ENCODE measurements at places on chromosomes 4 and X. TPM values are rescaled to one million over a fixed set of nuclear protein-coding genes. Genes with fewer than 3 reads are reported as not detected.

The ARHGAP4 gene
- 20.5 TPM for total RNA-seq

DNA sequence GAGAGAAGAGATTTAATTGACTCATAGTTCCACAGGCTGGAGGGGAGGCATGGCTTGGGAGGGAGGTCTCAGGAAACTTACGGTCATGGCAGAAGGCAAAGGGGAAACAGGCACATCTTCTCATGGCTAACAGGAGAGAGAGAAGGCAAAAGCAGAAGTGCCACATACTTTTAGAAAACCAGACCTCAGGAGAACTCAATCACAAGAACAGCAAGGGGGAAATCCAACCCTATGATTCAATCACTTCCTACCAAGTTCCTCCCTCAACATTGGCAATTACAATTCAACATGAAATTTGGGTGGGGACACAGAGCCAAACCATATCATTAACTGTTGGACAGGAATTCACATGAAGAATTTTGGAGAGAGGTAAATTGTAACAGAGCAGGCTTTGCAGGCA is 485.3 kb upstream of the PITX2 start:
- H3K4me1 ChIP-seq, result no peaks in the 10 kb centered on the region
- H3K27me3 ChIP-seq, result no peaks in the 10 kb centered on the region
- no peak for DNase-seq

- peaks cover 26% of the 10 kb centered on the region for H3K36me3 ChIP-seq
- no peak overlapping the region for H3K4me3 ChIP-seq
- no peaks in the 10 kb centered on the region for H3K27me3 ChIP-seq
- no peak overlapping the region for H3K27ac ChIP-seq
- peak; percentile 41 for DNase-seq
- H3K4me1 ChIP-seq, result no peaks in the 10 kb centered on the region
Measured at GRCh38 chrX:9940421-9940820, 26.7 kb upstream of the CLDN34 start.

DNA sequence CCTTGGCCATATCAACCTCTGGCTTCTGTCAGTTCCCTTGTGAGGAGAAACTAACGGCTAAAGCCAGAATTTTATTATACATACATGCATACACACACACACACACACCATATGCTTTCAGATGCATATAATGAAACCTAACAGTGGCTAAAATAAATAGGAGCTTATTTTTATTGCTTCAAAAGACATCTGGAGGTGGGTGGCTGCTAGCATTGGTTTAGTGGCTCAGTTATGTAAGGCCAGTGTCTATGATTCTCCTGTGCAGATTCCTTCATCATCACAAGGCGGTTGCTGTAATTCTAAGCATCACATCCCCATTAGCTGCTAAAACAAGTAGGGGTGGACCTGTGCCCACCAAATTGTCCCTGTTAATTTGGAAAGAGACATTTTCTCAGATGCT is 110.8 kb downstream of the MAPK10 start:
- no peak overlapping the region for H3K27ac ChIP-seq
- no peak overlapping the region for H3K4me3 ChIP-seq
- no peaks in the 10 kb centered on the region for H3K4me1 ChIP-seq
- no peak for DNase-seq
- H3K36me3 ChIP-seq, result no peaks in the 10 kb centered on the region

The NAP1L5 gene
- 3.0 TPM for total RNA-seq

All from cardiac muscle cell (in vitro differentiated cells and primary cell).